Nasal cavity respiratory epithelium epithelial cell of viscerocranial mucosa (primary cell): ENCODE measurements at places on chromosomes 3 and 15. TPM values are rescaled to one million over a fixed set of nuclear protein-coding genes. Genes with fewer than 3 reads are reported as not detected.

PLXNA1 gene
- 42.7 and 139 TPM in 2 replicates for total RNA-seq

NANOGP8 gene
- total RNA-seq: 0.07 TPM in 1 of 2 replicates, not detected in the other

PXYLP1 gene
- total RNA-seq: 7.3 and 8.5 TPM in 2 replicates

DNAH1 gene
- 0.68 and 1.9 TPM in 2 replicates for total RNA-seq

FETUB gene
- not detected in 2 replicates for total RNA-seq

C3orf49 gene
- total RNA-seq: not detected in 2 replicates

GOLGA8G gene
- total RNA-seq: 0.07 TPM in 1 of 2 replicates, not detected in the other
